PC-9 (cell line): ENCODE measurements at places on chromosomes 3 and 15. TPM values are rescaled to one million over a fixed set of nuclear protein-coding genes. Genes with fewer than 3 reads are reported as not detected.

Gene SYNPR
- total RNA-seq: not detected in 2 replicates

DNA sequence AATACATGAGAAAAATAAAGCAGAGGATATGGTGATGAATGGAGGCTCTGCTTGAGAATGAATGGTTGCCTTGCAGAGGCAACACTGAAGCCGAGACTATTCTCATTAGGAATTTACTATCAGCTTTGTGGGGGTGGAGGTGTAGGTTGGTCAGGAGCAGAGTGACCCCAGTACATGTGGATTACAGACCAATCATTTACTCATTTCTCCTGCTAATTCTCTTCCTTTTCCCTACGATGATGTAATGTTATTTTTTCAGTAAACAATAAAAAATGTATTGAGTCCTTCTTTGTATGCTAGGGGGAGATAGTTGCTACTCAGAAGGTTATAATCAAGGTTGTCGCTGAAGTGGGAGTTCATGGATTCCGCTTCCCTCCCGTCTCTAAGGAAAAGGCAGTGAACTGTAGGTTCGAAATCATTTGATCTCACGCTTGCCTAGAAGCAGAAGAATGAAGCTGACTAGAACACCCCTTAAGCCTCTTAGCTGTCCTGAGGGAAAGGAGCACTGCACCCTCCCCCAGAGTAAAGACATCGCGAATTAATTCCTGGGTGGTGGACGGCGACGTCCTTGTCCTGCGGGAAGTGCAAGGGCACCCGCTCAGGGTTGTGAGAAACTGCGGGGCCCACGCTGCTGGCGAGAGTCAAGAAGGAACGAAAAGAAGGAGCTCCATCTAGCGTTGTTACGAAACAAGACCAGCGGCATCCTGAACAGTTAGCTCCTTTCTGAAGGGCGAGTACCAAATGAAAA, 213.2 kb upstream of the PFN2 start:
- DNase-seq: peak; percentile 58
- 0 out of 2 replicates have a peak overlapping the region, but pooled peaks have one; percentile 17 for H3K27ac ChIP-seq
- no peaks in the 10 kb centered on the region for H3K36me3 ChIP-seq
- H3K4me1 ChIP-seq: peaks cover 18% of the 10 kb centered on the region
- peak overlapping the region; percentile 54 for H3K4me3 ChIP-seq

Gene GRK7
- not detected in 2 replicates for total RNA-seq

DNA sequence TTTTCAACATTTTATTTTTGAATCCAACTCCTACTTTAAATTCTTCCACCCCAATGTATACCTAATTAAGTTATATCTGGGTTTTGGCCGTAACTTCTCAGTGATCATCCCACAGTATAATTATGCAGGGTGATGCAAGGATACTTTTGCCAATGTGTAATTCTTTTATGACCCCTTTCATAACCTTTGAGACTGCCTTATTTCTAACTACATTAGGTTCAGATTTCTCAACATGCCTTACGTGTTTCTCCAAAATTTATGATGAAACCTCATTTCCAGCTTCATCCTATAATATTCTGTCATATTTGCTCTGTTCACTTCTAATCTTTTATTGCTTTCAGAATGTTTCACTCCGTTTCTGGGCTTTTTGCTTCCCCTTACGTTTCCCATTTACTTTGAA, 1229.6 kb upstream of the ALCAM start:
- H3K27ac ChIP-seq: no peak overlapping the region
- no peaks in the 10 kb centered on the region for H3K36me3 ChIP-seq
- no peaks in the 10 kb centered on the region for H3K27me3 ChIP-seq
- H3K4me1 ChIP-seq: no peaks in the 10 kb centered on the region
- DNase-seq: no peak

- no peaks in the 10 kb centered on the region for H3K4me1 ChIP-seq
- peaks cover 21% of the 10 kb centered on the region for H3K27me3 ChIP-seq
Observed at GRCh38 chr15:80507638-80508316, 103.6 kb downstream of the ARNT2 start.

Gene GREM1
- total RNA-seq: 0.39 and 0.48 TPM in 2 replicates

DNA sequence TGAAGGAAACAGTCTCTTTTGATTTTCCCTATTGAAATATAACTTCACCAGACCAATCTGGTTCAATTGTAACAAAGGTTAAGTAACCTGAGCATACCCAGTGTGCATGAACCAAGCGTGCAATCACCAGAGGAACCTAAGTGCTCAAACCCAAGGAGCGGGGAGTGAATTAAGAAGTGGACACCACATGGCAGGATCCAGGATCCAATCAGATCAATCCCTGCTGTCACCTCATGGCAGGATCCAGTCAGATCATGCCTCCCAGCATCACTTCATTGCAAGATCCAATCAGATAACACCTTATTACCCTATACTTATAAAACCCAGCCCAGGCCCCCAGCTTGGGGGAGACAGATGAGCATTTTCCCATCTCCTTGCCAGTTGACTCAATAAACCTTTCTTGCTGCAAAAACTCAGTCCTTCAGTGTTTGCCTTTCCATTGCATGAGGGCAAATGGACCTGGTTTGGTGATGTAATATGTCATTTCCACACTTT, 38.9 kb upstream of the RNU6-1 start:
- no peaks in the 10 kb centered on the region for H3K27me3 ChIP-seq
- H3K36me3 ChIP-seq: no peaks in the 10 kb centered on the region
- H3K27ac ChIP-seq: no peak overlapping the region
- DNase-seq: no peak
- no peak overlapping the region for H3K4me3 ChIP-seq
- no peaks in the 10 kb centered on the region for H3K4me1 ChIP-seq

Gene UCN2
- total RNA-seq: 2.8 and 4.2 TPM in 2 replicates

Gene ST3GAL6
- total RNA-seq: 5.4 and 6.6 TPM in 2 replicates

GRCh38 chr3:120031561-120031960, 62.7 kb downstream of the GSK3B start:
- H3K4me1 ChIP-seq: no peaks in the 10 kb centered on the region
- no peaks in the 10 kb centered on the region for H3K36me3 ChIP-seq
- no peak overlapping the region for H3K4me3 ChIP-seq
- DNase-seq: no peak
- H3K27ac ChIP-seq: no peak overlapping the region

Gene ERICH6
- total RNA-seq: not detected in 2 replicates

- no peaks in the 10 kb centered on the region for H3K36me3 ChIP-seq
- DNase-seq: peak; percentile 3
- H3K27ac ChIP-seq: peak overlapping the region; percentile 57
- peak overlapping the region; percentile 75 for H3K4me3 ChIP-seq
- no peaks in the 10 kb centered on the region for H3K27me3 ChIP-seq
Observed at GRCh38 chr3:3127432-3128010, 781 bp downstream of the TRNT1 start.

GRCh38 chr15:79572691-79573404, 140.7 kb downstream of the MINAR1 start:
- peaks cover 63% of the 10 kb centered on the region for H3K27me3 ChIP-seq
- H3K27ac ChIP-seq: no peak overlapping the region
- no peak for DNase-seq
- H3K4me3 ChIP-seq: no peak overlapping the region
- no peaks in the 10 kb centered on the region for H3K36me3 ChIP-seq

Gene ARPP21
- not detected in 2 replicates for total RNA-seq

Gene PIGZ
- total RNA-seq: 2.1 and 5.6 TPM in 2 replicates

Gene SEMA5B
- not detected in 2 replicates for total RNA-seq

DNA sequence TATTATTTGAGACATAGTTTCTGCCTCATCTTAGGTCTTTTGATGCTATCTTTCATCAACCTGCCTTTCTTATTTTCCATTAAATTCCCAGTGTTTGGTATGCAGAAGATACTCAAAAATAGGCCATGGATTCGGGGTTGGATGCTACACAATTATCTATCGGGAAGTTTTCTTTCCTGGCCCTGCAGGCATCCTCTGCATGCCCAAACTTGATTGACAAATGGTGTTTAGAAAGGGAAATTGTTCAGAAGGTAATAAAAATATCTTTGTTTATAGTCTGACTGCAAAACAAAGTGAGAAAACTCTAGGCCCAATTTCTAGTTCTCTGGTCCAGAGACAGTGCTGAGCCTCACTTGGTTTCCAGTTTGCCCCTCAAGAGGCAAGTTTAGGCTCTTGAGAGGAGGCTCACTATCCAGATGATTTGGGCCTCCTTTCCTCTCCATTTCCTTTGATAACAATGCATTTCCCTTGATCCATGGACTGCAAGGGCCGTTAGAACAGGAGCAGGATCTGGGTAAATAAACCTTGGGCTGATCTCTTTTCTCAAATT, 157.1 kb upstream of the DPH6 start:
- H3K27me3 ChIP-seq: no peaks in the 10 kb centered on the region
- no peak overlapping the region for H3K27ac ChIP-seq
- H3K4me1 ChIP-seq: peaks cover 5% of the 10 kb centered on the region
- DNase-seq: no peak
- no peaks in the 10 kb centered on the region for H3K36me3 ChIP-seq

DNA sequence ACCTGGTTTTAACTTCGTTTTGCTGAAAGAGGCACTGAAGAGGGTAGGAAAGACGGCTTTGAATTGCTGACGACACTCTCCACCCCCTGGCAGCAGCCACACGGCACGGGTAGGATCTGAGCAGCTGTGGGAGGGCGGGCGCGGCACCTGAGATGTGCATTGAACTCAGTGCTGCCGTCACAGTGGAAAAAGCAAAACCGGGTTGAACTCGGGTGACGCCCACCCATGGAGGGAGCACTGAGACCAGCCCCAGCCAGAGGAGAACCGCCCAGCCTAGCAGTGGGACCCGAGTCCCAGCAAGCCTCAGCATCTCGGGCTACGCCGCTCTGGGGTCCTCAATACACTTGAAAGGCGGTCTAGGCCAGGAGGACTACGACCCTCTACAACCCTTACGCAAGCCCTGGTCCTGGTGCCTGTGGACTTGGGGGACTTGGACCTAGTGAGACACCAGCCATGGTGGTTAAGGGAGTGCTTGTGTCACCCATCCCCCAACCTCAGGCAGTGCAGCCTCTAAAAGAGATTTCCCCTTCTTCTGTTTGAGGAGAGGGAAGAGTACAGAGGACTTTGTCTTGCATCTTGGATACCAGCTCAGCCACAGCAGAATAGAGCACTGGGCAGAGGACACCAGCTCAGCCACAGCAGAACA, 50.0 kb upstream of the RPL35A start:
- no peaks in the 10 kb centered on the region for H3K4me1 ChIP-seq
- DNase-seq: no peak
- H3K27ac ChIP-seq: no peak overlapping the region

DNA sequence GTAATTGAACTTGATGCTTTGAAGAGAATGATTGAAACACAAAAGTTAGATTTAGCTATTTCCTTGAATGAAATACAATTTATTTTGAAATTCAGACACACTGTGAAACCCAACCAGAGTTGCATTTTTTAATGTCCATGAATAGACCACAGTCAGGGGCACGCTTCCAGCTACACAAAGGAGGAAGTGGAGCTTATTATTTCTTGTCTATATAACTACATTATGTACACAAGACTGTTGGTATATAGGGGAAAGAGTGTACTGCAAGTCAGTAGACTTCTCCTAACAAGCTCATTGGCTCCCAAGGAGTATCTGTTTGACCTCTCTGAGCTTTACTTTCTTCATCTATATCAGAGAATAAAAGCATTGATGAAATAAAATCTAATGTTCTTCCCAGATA, 326.2 kb downstream of the RYR3 start:
- H3K36me3 ChIP-seq: no peaks in the 10 kb centered on the region
- H3K27me3 ChIP-seq: peaks cover 20% of the 10 kb centered on the region
- no peak for DNase-seq
- H3K27ac ChIP-seq: no peak overlapping the region

Gene SLC38A3
- total RNA-seq: 0.33 and 0.37 TPM in 2 replicates

DNA sequence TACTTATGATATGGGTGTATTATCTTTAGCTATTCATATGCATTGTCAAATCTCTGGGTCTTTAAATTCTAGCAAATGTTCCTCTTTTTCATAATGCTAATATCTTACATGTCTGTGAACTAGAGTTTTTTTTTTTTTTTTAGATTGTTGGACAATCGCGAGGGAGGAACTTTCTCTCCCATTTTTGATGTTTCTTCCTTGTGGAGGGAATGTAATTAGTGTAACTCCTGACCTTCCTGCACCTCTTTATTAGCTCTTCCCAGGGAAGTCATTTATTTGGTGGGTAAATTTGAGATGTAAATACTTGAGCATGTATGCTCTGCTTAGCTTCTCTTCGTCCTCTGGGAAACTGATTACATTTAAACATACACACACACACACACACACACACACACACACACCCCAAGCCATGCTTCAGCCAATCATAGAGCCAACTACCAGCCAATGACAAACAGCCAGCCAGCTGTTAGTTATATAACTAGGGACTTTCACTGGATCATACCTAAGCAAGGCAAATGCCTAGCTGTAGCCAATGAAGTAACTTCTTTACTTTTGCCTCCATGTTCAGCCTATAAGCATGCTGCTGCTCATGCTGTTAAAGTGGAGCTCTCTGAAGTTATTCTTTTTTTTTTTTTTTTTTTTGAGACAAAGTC, 8.3 kb upstream of the USP8 start:
- H3K4me1 ChIP-seq: no peaks in the 10 kb centered on the region
- no peak overlapping the region for H3K27ac ChIP-seq
- no peaks in the 10 kb centered on the region for H3K36me3 ChIP-seq
- DNase-seq: no peak
- H3K4me3 ChIP-seq: no peak overlapping the region
- no peaks in the 10 kb centered on the region for H3K27me3 ChIP-seq

DNA sequence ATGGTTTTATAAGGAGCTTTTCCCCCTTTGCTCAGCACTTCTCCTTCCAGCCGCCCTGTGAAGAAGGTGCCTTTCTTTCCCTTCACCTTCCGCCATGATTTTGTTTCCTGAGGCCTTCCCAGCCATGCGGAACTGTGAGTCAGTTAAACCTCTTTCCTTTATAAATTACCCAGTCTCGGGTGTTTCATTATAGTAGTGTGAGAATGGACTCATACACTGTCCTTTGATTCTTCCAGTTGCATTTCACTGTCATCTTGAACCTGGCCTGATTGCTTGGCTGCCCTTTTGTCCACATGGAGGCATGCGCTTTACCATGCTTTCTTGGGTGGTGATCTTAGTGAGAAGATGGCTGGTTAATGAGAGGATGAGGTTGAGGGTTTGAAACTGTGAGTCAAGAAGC, 23.2 kb downstream of the USP13 start:
- peaks cover 35% of the 10 kb centered on the region for H3K4me1 ChIP-seq
- H3K36me3 ChIP-seq: no peaks in the 10 kb centered on the region; the same call in 1 of the 2 replicates
- no peak for DNase-seq
- H3K4me3 ChIP-seq: no peak overlapping the region
- no peaks in the 10 kb centered on the region for H3K27me3 ChIP-seq

- H3K4me3 ChIP-seq: no peak overlapping the region
- H3K4me1 ChIP-seq: no peaks in the 10 kb centered on the region
- H3K36me3 ChIP-seq: no peaks in the 10 kb centered on the region
- no peaks in the 10 kb centered on the region for H3K27me3 ChIP-seq
- no peak overlapping the region for H3K27ac ChIP-seq
- no peak for DNase-seq
Observed at GRCh38 chr15:100008258-100008657, 275.0 kb upstream of the LYSMD4 start.

DNA sequence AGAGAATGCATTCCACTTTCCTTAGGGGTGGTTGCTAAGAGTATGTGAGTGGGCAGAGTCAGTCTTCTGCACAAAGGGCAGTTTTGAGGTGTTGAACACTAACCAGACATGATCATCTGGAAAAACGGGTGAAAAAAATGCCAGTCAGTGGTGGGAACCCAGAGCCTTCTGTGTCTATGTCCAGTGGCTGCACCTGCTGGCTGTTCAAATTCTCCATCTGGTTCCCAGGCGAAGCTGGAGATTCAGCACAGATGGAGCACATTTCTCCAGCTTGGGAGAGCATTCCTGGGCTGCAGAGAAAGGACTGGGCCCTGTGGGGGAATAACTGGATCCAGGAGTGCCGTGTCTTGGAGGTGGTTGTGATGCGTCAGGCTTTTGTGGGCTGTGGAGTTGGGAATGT, 74.1 kb downstream of the TRAK1 start:
- DNase-seq: no peak
- H3K4me3 ChIP-seq: no peak overlapping the region
- peaks cover 59% of the 10 kb centered on the region for H3K4me1 ChIP-seq
- H3K27me3 ChIP-seq: no peaks in the 10 kb centered on the region
- H3K36me3 ChIP-seq: no peaks in the 10 kb centered on the region
- 0 out of 2 replicates have a peak overlapping the region, but pooled peaks have one; percentile 65 for H3K27ac ChIP-seq

Gene COL6A5
- not detected in 2 replicates for total RNA-seq
